ENCODE measurements at places on chromosomes 5 and 9. TPM values are rescaled to one million over a fixed set of nuclear protein-coding genes. Genes with fewer than 3 reads are reported as not detected.

Gene SLC45A2
- total RNA-seq: not detected

Gene LPAR1
- not detected for total RNA-seq

Gene HRCT1
- not detected for total RNA-seq

Gene DNM1
- total RNA-seq: 1.8 TPM

Gene KCNV2
- not detected for total RNA-seq

Gene KCNT1
- total RNA-seq: not detected

Gene IL33
- total RNA-seq: not detected

GRCh38 chr5:10564838-10565784 is 1.2 kb downstream of the ANKRD33B start:
- H3K27me3 ChIP-seq: peaks cover 15% of the 10 kb centered on the region
- peak overlapping the region; percentile 89 for H3K27ac ChIP-seq
- peaks cover 49% of the 10 kb centered on the region for H3K4me1 ChIP-seq
- peak overlapping the region; percentile 95 for H3K4me3 ChIP-seq
- H3K36me3 ChIP-seq: peaks cover 9% of the 10 kb centered on the region

DNA sequence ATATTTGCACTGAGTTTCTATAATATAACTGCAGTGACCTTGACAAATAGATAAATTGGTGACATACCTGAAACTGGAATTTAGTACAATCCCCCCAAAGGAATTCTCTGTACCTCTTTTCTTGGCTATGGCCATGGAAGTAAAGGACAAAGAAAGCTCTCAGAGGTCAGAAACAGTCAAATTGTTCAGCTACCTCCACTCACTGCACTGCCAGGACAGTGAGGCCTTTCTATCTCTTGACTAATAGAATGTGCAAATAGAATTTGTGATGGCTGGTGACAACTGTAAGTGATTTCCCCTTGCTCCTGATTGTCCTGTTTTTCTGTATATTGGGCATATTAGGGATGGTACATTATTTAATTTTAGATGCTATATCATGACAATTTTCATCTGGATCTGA is 67.1 kb downstream of the CCDC192 start:
- no peaks in the 10 kb centered on the region for H3K4me1 ChIP-seq
- H3K27ac ChIP-seq: no peak overlapping the region
- no peak for DNase-seq
- H3K36me3 ChIP-seq: no peaks in the 10 kb centered on the region
- H3K27me3 ChIP-seq: peaks cover 13% of the 10 kb centered on the region

DNA sequence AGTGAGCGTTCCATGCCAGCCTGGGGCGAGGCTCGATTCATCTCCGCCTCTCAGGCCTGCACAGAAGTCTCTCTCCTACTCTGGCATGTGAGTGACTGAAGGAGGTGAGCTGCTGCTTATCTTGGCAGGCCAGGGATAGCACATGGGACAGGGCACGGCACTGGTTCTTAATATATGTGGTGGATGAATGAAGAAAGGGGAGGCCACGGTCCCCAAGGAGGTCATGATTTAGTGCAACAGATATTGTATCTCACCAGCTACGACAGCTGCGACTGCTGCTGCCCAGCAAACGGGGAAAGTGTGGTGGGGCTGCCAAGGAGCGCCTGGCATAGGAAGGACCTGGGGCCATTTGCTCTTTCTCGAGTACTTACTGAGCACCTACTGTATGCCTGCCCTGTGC is 19.3 kb upstream of the MAPK9 start:
- no peak overlapping the region for H3K4me3 ChIP-seq
- H3K4me1 ChIP-seq: no peaks in the 10 kb centered on the region
- no peaks in the 10 kb centered on the region for H3K36me3 ChIP-seq
- no peak for DNase-seq

DNA sequence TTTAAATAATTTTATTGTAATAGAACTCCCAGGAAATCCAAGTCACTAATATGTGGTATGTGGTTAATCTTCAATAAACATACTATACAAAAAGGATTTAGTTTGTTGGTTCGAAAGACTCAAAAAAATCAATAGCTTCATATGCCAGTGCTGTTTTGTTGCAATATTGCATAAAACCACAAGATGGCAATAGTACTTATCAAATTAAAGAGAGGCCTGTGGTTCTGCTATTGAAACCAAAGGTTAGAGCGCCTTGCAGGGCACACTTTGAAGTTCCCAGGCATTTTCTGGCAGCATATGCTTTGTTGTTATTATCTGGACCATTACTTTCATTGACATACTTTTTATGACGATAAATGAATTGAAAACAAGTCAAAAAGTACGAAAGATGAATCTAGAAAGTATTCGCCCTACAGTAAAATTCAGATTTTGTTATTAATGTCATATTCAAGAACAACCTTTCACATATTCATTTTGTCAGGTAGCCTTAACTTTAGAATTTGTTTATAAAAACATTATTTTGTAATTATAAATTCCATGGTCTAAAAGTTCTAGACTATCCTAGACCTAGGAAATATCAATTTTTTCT is 316.3 kb downstream of the MCTP1 start:
- H3K27ac ChIP-seq: no peak overlapping the region
- DNase-seq: no peak
- no peak overlapping the region for H3K4me3 ChIP-seq

- H3K4me1 ChIP-seq: no peaks in the 10 kb centered on the region
- H3K4me3 ChIP-seq: no peak overlapping the region
- DNase-seq: no peak
- H3K27ac ChIP-seq: no peak overlapping the region
Observed at GRCh38 chr5:122236270-122237040, 75.6 kb upstream of the SNCAIP start.

GRCh38 chr5:36310138-36310537 is 8.4 kb upstream of the RANBP3L start:
- H3K36me3 ChIP-seq: no peaks in the 10 kb centered on the region
- H3K4me3 ChIP-seq: no peak overlapping the region
- no peaks in the 10 kb centered on the region for H3K4me1 ChIP-seq
- H3K27me3 ChIP-seq: peaks cover 26% of the 10 kb centered on the region
- H3K27ac ChIP-seq: no peak overlapping the region

DNA sequence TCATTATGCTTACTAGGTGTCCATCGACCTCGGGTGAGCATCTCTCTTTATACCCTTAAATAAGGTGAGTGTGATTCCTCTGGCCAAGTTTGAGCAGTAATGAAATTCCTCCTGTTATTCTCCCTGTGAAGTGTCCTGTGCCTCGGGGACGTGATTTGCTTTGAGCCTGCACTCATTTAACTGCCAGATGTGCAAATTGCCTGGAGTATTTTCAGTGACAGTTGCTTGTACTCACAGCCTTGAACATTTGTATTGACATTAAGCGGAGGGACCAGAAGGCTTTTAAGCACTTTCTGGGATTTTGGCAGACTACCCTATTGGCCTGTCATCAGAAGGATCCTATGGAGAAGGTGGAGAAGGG is 126.9 kb downstream of the DOCK2 start:
- peaks cover 45% of the 10 kb centered on the region for H3K36me3 ChIP-seq
- no peak for DNase-seq
- no peak overlapping the region for H3K27ac ChIP-seq
- H3K4me1 ChIP-seq: no peaks in the 10 kb centered on the region

- H3K27me3 ChIP-seq: no peaks in the 10 kb centered on the region
- no peaks in the 10 kb centered on the region for H3K4me1 ChIP-seq
- no peak for DNase-seq
- H3K4me3 ChIP-seq: no peak overlapping the region
Observed at GRCh38 chr5:78813906-78814530, 165.4 kb upstream of the LHFPL2 start.

- no peak overlapping the region for H3K27ac ChIP-seq
- DNase-seq: no peak
- no peaks in the 10 kb centered on the region for H3K36me3 ChIP-seq
- peaks cover 14% of the 10 kb centered on the region for H3K27me3 ChIP-seq
- H3K4me1 ChIP-seq: no peaks in the 10 kb centered on the region
- H3K4me3 ChIP-seq: no peak overlapping the region
Observed at GRCh38 chr5:585962-586628, 26.0 kb upstream of the CEP72 start.

DNA sequence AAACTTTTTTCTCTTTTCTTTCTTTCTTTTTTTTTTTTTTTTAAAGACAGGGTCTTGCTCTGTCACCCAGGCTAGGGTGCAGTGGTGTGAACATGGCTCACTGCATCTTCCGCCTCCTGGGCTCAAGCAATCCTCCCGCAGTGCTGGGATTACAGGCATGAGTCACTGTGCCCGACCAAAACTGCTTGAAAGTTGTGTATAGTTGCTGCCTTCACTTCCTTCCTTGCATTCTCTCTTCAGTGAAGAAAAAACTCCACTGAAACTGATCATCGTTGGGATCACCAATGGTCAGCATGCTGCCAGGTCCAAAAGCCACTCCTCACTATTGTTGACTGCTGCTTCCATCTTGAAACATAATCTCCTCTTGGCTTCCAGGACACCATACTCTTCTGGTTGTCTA is 66.6 kb upstream of the CTNNA1 start:
- peaks cover 36% of the 10 kb centered on the region for H3K27me3 ChIP-seq
- H3K4me1 ChIP-seq: no peaks in the 10 kb centered on the region
- no peak for DNase-seq
- no peak overlapping the region for H3K27ac ChIP-seq
- no peak overlapping the region for H3K4me3 ChIP-seq
- H3K36me3 ChIP-seq: no peaks in the 10 kb centered on the region

DNA sequence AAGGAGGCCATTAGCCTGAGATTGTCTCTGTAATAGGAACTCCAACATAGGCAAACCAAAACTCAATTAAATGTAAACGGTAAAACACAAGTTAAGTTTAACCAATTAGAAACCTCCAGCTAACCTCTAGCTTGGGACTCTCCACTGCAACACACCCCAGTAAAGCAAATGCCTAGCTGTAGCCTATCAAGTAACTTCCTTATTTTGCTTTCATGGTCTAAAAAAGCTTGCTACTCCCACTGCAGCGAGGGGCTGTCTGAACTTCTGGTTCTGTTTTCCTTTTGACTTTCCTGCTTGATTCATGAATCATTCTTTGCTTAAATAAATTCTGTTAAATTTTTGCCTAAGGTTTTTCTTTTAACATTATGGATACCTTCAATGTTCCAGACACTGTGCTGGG is 24.4 kb upstream of the C5orf46 start:
- H3K27ac ChIP-seq: no peak overlapping the region
- no peaks in the 10 kb centered on the region for H3K36me3 ChIP-seq
- H3K4me3 ChIP-seq: no peak overlapping the region
- peaks cover 2% of the 10 kb centered on the region for H3K27me3 ChIP-seq
- no peak for DNase-seq
- no peaks in the 10 kb centered on the region for H3K4me1 ChIP-seq

GRCh38 chr9:104608336-104608735 is 2.9 kb upstream of the OR13C2 start:
- H3K36me3 ChIP-seq: no peaks in the 10 kb centered on the region
- no peak for DNase-seq
- H3K27me3 ChIP-seq: no peaks in the 10 kb centered on the region
- no peak overlapping the region for H3K27ac ChIP-seq

DNA sequence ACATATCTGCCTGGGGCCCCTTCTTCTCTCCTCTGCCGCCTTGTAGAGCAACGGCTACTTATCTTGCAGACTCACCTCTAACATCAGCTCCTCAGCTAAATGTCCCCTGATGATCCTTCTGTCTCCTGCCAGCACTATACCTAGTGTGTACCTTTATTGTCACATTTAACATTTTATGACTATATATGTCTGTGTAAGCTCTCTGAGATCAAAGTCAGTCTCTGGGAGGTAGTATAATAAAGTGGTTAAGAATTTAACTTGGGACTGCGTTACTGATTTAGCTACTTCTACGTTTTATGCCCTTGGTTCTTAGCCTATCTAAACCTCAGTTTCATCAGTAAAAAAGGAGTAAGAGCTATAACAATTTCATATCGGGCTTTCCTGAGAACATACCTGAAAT is 2.2 kb downstream of the TMED7 start:
- no peaks in the 10 kb centered on the region for H3K27me3 ChIP-seq
- no peak for DNase-seq
- H3K36me3 ChIP-seq: peaks cover 18% of the 10 kb centered on the region

GRCh38 chr9:132221941-132222340 is 60.1 kb downstream of the NTNG2 start:
- H3K4me1 ChIP-seq: no peaks in the 10 kb centered on the region
- no peak for DNase-seq
- no peak overlapping the region for H3K27ac ChIP-seq

DNA sequence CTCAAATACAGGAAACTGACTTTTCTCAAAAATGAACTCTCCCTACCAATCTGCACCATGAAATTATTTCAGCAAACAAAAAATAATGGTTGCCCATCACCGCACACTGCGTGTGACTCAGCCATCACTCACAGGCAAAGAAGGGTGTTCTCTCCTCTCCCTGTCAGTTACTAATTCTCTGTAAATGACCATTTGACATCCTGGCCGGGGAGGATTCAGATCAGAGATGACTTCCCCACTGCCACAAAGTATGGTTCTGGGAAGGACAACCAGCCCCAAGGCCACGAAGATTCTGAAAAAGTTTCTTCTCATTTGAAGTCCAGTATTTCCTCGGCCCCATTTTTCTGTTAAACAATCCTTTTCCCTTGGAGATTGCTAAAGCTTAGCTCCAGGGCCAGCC is 199.4 kb downstream of the AUH start:
- H3K4me1 ChIP-seq: peaks cover 68% of the 10 kb centered on the region
- H3K27ac ChIP-seq: peak overlapping the region; percentile 98
- H3K36me3 ChIP-seq: peaks cover 10% of the 10 kb centered on the region
- H3K27me3 ChIP-seq: no peaks in the 10 kb centered on the region
- peak overlapping the region; percentile 82 for H3K4me3 ChIP-seq

- no peak overlapping the region for H3K4me3 ChIP-seq
- H3K27me3 ChIP-seq: no peaks in the 10 kb centered on the region
- peaks cover 5% of the 10 kb centered on the region for H3K36me3 ChIP-seq
- H3K4me1 ChIP-seq: peaks cover 7% of the 10 kb centered on the region
- DNase-seq: no peak
- H3K27ac ChIP-seq: no peak overlapping the region
Observed at GRCh38 chr9:75935591-75935990, 45.1 kb downstream of the PCSK5 start.

DNA sequence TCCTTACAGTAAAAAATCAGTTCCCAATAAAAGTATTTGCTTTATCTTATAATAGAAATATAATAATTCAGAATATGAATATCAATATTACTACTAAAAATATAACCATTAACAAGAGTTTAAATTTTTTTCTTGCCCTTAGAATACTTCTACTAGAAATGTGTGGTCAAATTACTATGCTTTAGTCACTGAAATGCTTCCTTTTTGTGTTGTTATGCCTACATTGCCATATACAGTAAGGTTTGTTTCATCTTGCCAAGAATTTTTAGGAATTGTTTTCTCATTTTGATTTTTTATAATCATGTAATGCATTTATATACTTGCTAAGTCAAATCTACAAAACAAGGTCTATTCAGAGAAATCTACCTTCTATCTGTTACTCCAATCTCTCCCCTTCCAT is 181.7 kb downstream of the CDK5RAP2 start:
- no peak for DNase-seq
- no peak overlapping the region for H3K27ac ChIP-seq
- H3K36me3 ChIP-seq: peaks cover 60% of the 10 kb centered on the region
- H3K4me3 ChIP-seq: no peak overlapping the region
- peaks cover 56% of the 10 kb centered on the region for H3K4me1 ChIP-seq

GRCh38 chr5:75623846-75624245 is 12.6 kb downstream of the ANKDD1B start:
- H3K27ac ChIP-seq: no peak overlapping the region
- DNase-seq: no peak
- no peaks in the 10 kb centered on the region for H3K36me3 ChIP-seq
- H3K4me1 ChIP-seq: no peaks in the 10 kb centered on the region
- H3K4me3 ChIP-seq: no peak overlapping the region

All from activated T-helper 1 cell treated with anti-CD3 and anti-CD28 coated beads, Interleukin-12 subunit alpha, Interleukin-12 subunit beta, Interleukin-2, Interleukin-4 antibody, amounts not matched to agents 30 ng/mL and 10 ng/mL and 1 ng/mL, durations not matched to agents 14 hours and 24 hours and 36 hours (primary cell).